ENCODE measurements at places on chromosomes 5 and 9.
A peak's percentile ranks its signal among the peaks of the same experiment; 100 is the strongest.

- no peak for DNase-seq
Measured at GRCh38 chr9:89153232-89154017, 25.2 kb downstream of the SHC3 start.

- DNase-seq: peak; percentile 36
Measured at GRCh38 chr9:75892216-75892911, 1.9 kb downstream of the PCSK5 start.

DNA sequence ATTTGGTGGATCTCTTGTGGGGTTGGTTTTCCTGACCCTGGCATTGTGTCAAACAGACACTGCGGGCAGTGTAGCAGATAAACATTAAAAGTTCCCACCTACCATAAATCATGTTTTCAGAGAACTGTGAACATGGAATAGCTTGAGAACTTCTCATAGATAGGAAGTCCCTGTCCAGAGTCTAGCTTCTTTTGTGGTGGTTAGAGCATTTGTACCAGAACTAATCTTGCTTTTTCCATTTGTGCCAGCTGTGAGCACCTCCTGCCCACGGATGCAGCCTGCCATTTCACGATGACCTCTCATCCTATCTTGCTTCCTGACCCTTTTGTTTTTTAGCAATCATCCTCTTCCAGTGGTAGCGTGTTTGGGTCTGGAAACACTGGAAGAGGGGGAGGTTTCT lies 61.4 kb downstream of the FAM78A start:
- no peak for DNase-seq

GRCh38 chr5:67361932-67362729 lies 165.5 kb upstream of the CD180 start:
- DNase-seq: peak; percentile 44

DNA sequence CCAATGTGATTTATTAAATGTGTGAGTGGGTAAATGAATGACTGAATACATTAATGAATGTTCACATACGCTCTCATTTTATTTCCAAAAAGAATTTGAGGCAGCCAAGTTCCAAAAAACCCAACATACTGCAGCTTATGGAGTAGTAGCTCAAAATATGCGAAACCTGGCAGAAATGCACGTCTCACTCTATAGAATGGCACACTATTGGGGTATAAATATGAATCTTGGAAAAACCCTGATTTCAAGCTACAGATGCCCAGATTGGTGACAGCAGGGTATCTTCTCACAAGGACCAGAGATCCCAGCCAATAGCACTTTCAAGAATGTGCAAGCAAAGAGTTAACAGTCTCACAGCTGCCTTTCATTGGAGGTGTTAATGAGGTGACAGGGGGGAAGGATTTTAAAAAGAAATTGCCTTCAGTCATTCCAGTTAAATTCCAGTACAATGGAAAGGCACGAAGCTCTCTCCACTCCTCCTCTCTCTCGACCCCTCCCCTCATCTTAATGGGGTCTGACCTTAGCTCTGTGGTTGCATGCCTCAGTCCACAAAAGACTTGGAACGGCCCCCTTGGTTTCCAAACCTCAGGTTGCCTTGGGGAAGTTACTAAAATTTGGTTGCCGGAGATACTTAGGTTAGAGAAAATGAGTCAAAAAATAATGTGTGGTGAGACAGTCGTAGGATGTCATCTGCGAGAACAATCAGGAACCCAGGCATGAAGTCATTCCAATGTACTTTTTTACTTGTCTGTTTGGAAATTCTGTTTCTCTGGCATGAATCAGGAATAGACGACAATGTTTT lies 307.4 kb downstream of the NFIB start:
- DNase-seq: peak; percentile 36

DNA sequence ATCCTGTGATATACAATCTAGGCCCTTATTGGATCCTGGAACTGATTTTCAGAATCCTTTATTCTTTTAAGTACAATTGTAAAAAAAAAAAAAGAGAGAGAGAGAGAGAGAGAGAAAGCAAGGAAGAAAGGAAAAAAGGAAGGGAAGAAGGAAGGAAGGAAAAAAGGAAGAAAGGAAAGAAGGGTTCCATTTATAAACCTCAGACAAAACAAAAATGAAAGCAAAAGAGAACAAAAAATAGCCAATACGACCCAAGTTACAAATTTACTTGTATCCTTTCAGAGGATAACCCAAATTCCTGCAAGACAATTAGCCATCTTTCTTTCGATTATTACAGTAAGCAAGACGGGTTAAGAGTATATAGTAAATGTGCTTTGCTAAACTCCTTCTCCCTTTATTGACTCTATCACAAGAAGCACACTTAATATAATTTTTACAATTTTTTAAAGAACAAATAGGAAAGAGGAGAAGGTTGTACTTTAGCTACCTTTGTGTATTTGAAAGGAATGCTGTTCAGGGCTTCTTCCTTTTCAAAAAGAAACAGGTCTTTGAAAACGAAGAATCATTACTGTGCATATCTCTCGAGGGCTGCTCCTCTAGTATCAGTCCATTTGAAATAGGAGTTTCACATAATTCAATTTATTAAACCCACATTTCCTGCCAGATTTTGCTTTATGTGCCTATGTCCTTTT lies 543.3 kb downstream of the RAB3C start:
- peak; percentile 22 for DNase-seq

DNA sequence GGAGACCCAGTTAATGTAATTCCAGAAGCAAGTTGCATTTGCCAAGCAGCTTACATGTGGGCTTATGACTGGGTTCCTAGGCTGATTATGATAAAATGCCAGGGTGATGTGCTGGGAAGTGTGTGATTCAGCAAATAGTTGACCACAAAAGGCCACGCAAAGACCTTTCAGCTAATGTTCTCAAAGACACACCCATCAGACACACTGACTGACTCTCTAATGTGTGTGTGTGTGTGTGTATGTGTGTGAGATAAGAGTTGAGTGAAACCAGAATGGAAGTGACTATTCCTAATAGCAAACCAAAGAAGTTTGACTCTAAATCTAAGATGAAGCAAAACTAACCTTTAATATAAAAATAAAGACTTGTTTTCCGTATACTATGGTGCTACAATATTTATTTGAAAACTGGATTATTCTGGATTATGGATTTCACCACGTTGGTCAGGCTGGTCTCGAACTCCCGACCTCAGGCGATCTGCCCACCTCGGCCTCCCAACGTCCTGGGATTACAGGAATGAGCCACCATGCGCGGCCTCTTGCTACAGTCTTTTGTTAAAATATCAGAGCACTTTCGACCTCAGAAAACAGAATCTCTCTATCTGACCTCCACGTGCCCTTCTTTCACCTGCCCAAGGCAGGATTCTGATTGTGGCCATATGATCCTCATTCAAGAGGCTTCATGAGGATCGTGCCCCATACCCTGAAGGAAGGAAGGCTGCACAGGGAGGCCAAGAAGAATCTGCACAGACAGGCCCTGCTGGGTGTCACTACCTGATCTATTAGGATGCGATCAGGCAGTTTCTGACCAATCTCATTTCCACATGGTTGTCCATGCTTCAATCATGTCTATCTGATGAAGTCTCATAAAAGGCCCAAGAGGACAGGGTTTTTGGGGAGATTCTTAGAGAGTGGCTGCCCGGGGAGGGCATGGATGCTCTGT lies 75.6 kb downstream of the USP20 start:
- no peak for DNase-seq

DNA sequence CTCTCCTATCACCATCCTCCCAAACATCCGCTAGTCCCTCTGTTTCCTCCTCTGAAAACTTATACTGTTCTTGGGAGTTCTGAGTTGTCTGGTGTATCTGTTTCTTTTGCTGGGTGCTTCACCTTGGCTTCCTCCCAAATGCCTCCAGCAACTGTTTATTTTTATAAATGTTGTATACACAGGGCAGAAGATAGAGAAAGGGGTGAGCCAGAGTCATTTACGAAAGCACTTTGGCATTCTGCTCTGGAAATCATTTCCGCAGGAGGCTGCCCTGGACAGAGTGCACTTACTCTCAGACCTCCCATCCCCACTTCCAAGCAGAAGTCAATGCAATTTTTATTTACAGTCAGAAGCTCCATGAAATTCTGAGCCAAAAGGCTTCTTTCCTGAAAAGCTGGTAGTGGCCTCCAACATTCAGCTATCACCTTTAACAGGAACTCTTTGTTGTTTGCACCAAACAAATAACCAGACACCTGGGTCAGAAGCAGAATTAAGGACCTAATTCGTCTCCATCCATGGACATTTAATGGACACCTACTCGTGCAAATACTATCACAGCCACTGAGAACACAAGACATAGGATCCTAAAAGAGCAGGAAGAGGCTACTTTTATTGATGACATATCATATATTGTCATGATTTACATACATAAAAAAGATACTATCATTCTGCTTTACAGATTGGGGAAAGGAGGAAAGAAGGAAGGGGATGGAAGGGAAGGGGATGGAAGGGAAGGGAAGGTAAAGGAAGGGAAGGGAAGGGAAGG lies 229.5 kb upstream of the PAPPA start:
- no peak for DNase-seq

- DNase-seq: peak; percentile 40
Measured at GRCh38 chr5:119036101-119036762, 34.7 kb upstream of the DMXL1 start.

DNA sequence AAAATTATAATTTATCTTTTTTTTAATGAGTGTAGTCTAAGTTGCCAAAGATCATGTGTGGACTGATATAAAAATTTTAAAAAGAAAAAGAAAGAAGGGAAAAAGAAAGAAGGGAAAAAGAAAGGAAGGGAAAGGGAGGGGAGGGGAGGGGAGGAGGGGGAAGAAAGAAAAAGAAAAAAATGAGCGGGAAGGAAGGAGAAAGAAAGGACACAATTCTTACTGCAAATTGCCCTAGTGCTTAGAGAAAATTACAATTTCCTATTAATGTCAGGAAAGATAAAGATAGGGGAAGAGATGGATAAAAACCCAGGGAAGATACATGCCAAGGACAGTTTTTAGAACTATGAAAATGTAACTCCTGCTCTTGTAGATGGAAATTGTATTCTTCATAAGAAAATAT lies 789.7 kb upstream of the GRAMD2B start:
- DNase-seq: no peak

- peak; percentile 11 for DNase-seq
Measured at GRCh38 chr9:116959809-116960208, 272.7 kb downstream of the TRIM32 start.

DNA sequence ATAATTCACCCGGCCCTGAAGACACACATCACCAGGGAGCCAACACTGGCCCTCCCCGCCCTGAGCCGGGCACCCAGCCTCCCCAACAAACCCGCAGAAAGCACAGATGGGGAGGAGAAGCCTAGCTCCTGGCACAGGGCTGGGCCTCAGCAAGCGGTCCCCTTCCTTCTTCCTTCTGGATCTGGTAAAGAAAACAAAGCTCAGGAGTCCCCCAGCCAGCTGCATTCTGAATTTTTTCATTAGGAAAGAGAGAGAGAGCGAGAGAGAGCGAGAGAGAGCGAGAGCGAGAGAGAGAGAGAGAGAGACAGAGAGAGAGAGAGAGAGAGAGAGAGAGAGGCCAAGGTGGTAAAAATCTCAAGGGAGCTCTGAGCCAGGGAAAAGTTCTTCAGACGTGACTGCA lies 195.7 kb downstream of the CRB2 start:
- peak; percentile 18 for DNase-seq

DNA sequence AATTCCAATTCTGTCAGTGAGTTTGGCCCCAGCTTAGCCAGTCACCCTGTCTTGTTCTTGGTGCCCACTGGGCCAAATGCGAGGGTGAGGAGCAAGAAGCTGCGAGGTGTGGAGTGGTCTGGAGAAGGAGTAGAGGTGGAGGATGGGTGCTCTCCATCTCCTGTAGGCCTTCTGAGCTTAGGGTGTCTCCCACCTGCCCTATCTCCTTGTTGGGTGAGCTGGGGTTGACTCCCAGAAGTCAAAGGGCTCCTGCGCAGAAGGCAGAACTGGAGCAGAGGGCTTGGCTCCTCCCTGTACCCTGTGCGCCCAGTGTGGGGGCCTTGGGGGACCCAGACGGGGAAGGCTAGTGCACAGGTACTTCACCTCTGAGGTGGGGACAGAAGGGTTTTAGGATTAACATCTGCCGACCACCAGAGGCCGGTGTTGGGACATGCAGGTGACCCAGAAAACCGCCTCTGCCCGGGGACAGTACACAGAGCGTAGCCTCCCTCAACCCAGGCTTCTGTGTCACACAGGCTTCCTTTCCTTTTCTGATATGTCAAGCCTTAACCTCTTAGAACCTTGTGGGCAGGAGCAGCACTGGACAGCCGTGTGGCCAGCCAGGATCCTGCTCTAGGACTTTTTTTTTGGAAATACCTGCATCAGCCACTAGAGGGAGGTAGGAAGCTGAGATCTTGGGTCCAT lies 16.9 kb downstream of the IL5 start:
- peak; percentile 57 for DNase-seq

DNA sequence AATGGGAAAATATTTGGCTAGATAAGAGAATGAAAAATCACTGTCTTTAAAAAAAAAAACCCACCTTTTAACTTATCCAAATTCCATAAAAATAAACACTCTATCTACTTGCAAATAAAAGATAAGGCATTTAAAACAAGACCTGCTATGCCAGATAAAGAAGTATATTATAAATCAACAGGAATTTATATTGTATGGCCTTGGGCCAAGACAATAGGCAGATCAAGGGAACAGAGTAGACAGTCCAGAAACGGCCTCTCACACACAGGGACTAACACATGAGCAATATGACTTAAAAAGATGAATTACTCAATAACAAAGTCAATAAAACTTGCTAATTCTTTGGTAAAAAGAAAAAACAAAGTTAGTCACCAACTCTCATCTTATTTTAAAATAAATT lies 34.7 kb upstream of the ICE1 start:
- no peak for DNase-seq

DNA sequence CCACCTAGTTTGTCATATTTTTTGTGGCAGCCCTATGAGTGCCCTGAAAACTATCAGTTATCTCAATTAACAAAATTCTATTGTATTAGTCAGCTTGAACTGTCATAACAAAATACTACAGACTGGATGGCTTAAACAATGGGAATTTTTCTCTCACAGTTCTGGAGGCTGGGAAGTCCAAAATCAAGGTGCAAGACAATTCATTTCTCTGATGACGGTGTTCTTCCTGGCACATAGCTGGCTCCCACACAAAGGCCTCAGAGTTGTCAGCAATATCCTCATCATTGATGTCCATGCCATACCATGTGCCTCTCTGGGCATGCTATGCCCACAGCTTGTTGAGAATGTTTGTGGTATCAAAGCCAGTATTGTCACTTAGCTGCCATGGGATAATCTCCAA lies 691.9 kb downstream of the NR2F1-AS1 start:
- no peak for DNase-seq

GRCh38 chr9:137161558-137162486 lies 8.0 kb downstream of the LRRC26 start:
- no peak for DNase-seq

GRCh38 chr9:88092797-88093331 lies 45.4 kb downstream of the SPATA31C2 start:
- peak; percentile 53 for DNase-seq

DNA sequence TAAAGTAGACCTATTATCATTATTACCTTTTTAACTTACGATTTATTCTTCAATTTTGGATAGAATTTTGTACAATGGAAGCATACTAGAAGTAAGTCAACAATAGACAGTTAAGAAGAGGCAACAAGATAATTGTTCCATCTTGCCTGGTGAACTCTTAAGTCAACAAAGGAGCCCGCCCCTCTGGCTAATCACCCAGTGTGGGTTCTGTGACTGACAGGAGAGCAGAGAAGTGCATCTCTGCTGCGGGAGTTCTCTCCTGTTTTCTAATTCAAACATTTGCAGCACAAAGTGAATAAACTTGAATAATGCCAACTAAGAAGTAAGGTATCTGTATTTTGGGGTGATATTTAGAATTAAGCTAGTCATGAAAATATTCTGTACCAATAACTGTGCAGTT lies 6.7 kb upstream of the ISL1 start:
- DNase-seq: no peak
